ENCODE measurements at places on chromosomes 4 and X.

DNA sequence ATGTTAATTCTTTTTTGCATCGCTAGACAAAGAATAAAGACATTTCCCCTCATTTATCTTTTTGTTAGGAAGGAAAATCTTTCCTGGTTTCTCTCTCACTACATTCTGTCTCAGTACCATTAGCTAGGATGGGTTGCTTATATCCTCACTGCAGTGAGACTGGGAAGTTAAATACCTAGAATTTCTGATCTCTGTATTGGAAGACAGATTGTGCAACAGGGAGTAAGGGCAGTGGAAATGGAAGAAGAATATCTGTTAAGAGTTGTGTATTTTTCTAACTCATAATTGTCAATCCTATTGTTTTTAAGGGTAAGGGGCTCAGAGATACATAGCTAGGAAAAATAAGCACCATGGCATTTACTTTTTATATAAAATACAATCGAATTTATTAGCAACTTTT is 19.6 kb downstream of the PTPN13 start:
- no peaks in the 10 kb centered on the region for H3K36me3 ChIP-seq
- H3K4me3 ChIP-seq: no peak overlapping the region
- DNase-seq: no peak
- H3K4me1 ChIP-seq: no peaks in the 10 kb centered on the region
- H3K27me3 ChIP-seq: peaks cover 3% of the 10 kb centered on the region
- H3K27ac ChIP-seq: no peak overlapping the region

DNA sequence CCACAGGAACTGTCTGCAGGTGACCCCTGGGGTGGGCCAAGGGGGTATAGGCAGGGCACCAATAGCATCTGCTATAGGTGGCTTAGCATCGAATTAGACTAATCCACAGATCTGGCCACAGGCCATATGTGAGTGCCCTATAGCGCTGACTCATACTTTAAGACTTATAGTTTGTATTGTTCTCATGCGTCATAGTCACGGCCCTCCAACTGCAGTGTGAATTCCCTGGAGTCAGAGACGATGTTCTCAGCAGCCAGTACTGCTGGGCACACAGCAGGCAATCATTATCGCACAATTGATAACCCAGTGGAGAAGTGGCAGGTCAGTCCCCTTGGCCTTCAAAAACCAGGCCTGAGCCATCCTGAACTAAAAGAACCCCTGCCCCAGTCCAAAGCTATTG is 58.1 kb downstream of the ADGRG2 start:
- H3K4me1 ChIP-seq: no peaks in the 10 kb centered on the region
- no peaks in the 10 kb centered on the region for H3K27me3 ChIP-seq
- no peak overlapping the region for H3K27ac ChIP-seq
- no peak for DNase-seq

DNA sequence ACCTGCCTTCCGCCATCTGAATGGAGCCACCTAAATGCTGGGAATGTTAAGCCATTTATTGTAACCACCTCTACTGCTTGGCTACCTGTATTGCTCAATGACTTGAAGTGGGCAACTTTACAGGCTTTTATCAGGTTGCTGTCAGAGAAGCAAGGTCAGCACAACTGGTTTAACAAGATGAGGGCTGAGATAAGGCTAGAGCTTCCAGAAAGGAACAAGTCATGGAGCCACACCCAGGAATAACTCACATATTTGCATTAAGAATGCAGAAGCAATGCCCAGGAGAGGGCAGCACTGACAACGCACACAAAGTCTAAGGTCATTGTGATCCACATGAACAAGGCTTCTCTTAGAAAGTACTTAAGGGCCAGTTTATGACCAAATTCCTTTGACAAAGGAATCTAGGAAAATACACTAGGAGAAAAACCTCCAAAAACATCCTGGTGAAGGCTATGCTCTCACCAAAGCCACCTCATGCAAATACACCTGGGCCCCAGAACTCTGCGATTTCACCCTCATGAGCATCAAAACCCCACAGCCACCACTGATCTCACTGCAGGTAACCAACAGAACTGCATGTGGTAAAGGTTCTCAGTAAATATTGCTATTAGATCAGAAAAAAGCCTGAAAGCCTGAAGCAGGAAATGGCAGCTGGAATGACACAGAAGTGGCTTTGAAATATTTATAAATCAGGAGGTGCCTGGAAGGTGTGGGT is 15.0 kb upstream of the STS start:
- H3K4me1 ChIP-seq: peaks cover 19% of the 10 kb centered on the region
- H3K4me3 ChIP-seq: no peak overlapping the region
- peak; percentile 31 for DNase-seq
- no peaks in the 10 kb centered on the region for H3K27me3 ChIP-seq

GRCh38 chr4:73704314-73705055 is 35.9 kb upstream of the CXCL8 start:
- no peak overlapping the region for H3K27ac ChIP-seq
- H3K4me3 ChIP-seq: no peak overlapping the region
- no peaks in the 10 kb centered on the region for H3K4me1 ChIP-seq
- no peak for DNase-seq
- peaks cover 5% of the 10 kb centered on the region for H3K27me3 ChIP-seq
- H3K36me3 ChIP-seq: no peaks in the 10 kb centered on the region

DNA sequence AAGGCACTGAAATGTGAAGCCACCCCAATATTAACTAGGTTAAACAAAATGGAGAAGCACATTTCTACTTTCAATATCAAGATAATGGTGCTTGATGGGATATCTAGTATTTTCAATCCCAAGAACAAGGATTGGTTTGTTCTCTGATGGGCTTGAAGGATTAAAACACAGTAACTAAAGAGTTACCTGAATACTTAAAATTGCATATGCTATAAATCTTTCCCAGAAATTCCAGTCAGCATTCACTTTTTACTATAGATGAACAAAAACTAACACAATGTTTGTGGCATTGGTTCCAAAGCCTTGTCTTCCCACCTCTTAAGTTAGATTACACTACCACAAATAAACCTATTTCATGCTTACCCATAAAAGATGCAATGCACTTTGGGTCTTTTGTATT is 3.9 kb upstream of the PCDH10 start:
- H3K4me1 ChIP-seq: peaks cover 12% of the 10 kb centered on the region
- DNase-seq: no peak
- H3K36me3 ChIP-seq: peaks cover 1% of the 10 kb centered on the region
- peaks cover 43% of the 10 kb centered on the region for H3K27me3 ChIP-seq

GRCh38 chrX:115898382-115899001 is 272.1 kb upstream of the AGTR2 start:
- H3K27me3 ChIP-seq: no peaks in the 10 kb centered on the region
- no peaks in the 10 kb centered on the region for H3K4me1 ChIP-seq
- H3K27ac ChIP-seq: no peak overlapping the region

DNA sequence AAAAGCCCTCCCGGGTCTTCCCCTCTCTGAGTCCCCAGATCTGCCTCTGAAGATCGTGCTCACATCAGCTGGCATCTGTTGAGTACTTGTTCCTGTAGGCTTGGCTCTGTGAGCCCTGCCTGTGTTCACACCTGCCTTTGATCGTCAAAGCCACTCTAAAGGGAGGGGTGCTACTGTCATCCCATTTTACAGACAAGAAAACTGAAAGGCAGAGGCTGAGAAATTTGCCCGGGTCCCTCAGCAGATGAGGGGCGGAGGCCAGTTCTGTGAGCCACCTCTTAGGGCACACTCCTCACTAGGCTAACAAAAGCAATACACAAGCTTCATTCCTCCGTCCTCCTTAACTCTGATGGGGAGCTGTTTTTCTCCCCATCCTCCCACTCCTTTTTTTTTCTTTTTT is 655 bp downstream of the CYTL1 start:
- no peak overlapping the region for H3K27ac ChIP-seq
- H3K27me3 ChIP-seq: peaks cover 28% of the 10 kb centered on the region

- H3K4me1 ChIP-seq: no peaks in the 10 kb centered on the region
- no peak overlapping the region for H3K4me3 ChIP-seq
- peaks cover 10% of the 10 kb centered on the region for H3K27me3 ChIP-seq
- H3K27ac ChIP-seq: no peak overlapping the region
Observed at GRCh38 chrX:71941145-71941544, 30.5 kb downstream of the NHSL2 start.

DNA sequence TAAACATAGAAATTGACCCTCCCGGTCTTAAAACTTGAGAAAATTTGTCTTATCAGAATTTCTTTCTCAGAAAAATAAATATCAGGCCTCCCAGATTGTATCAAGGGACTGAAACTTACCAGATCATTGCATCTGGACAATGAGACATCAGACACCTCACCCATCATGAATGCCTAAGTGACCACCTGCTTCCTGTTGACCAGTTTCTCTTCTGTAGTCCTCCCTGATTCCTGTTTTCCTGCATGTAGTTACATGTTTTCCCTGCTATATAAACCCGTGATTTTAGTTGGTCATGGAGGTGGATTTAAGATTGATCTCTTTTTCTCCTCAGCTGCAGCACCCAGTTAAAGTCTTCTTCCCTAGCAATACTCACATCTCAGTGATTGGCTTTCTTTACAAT is 548.1 kb downstream of the PPP4R3C start:
- no peaks in the 10 kb centered on the region for H3K36me3 ChIP-seq
- no peaks in the 10 kb centered on the region for H3K27me3 ChIP-seq
- H3K27ac ChIP-seq: no peak overlapping the region
- H3K4me3 ChIP-seq: no peak overlapping the region

DNA sequence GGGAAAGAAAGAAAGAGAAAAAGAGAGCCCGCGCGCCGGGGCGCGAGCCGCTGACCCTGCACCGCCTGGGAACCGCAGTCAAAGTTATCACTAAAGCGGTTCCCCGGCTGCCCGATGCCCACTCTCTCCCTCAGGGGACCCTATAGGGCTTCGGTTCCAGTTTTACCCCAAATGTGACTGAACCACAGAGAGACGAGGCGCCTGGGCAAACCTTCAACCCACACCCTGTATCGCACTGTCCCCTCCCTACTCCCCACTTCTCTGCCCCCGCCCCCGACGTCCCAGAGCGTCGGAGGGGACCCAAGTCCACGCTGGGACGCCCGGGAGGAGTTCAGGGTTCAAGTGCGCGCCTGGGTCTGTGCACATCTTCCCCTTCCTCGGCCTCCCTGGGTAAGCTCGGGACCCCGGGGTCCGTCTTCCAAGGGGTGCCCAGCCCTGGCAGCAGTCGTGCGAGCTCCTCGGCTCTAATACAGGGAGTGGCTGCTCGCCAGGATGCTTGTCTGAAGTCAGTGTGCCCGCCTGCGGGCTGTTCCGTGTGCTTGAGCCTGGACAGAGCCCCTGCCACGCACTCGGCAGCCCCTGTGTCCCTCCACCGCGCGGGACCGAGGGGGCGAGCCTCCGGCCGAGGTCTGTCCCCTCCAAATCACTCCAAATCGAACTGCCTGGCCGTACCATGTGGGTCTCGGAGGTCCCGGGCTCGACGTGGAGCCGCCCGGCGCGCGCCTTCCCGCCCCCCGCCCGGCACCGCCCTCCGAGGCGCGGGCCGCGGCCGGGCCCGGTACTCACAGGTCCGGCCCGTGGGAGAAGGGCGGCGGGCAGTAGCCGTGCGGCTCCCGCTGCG is 960 bp downstream of the TRPC3 start:
- DNase-seq: peak; percentile 42
- H3K4me1 ChIP-seq: peaks cover 24% of the 10 kb centered on the region

- DNase-seq: no peak
- H3K36me3 ChIP-seq: no peaks in the 10 kb centered on the region
- H3K27me3 ChIP-seq: peaks cover 4% of the 10 kb centered on the region
- peaks cover 2% of the 10 kb centered on the region for H3K4me1 ChIP-seq
- H3K27ac ChIP-seq: no peak overlapping the region
Observed at GRCh38 chr4:128295255-128295654, 7.6 kb upstream of the PGRMC2 start.

DNA sequence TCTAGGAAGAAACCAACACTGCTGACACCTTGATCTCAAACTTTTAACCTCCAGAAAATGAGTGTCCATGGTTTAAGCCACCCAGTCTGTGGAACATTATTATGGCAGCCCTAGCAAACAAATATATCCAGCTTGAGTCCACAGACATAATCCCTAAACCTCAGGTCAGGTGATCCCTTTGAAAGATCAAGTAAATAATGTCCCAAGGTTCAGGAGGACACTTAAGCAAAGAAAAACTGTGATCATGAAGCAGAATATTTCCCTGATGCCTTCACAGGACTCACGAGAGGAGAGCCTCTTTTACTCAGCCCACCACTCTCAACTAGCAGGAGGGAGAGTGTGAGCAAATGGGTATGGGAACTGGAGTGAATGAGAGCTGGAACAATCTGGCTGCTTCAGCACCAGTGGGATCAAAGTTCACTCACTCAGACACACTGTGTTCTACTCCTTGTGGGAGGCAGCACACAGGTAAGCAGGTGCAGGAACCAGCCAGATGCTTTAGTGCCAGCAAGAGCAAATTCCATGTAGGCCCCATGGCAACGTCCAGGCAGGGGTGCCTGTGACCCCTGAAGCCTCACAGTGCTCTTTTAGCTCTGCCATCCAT is 608.4 kb downstream of the RAB28 start:
- H3K4me1 ChIP-seq: no peaks in the 10 kb centered on the region
- no peak overlapping the region for H3K4me3 ChIP-seq
- DNase-seq: no peak
- H3K27ac ChIP-seq: no peak overlapping the region
- no peaks in the 10 kb centered on the region for H3K27me3 ChIP-seq

- H3K36me3 ChIP-seq: peaks cover 85% of the 10 kb centered on the region
- H3K27ac ChIP-seq: no peak overlapping the region
- H3K27me3 ChIP-seq: no peaks in the 10 kb centered on the region
- H3K4me1 ChIP-seq: no peaks in the 10 kb centered on the region
Observed at GRCh38 chr4:528296-528695, 29.3 kb downstream of the PIGG start.

DNA sequence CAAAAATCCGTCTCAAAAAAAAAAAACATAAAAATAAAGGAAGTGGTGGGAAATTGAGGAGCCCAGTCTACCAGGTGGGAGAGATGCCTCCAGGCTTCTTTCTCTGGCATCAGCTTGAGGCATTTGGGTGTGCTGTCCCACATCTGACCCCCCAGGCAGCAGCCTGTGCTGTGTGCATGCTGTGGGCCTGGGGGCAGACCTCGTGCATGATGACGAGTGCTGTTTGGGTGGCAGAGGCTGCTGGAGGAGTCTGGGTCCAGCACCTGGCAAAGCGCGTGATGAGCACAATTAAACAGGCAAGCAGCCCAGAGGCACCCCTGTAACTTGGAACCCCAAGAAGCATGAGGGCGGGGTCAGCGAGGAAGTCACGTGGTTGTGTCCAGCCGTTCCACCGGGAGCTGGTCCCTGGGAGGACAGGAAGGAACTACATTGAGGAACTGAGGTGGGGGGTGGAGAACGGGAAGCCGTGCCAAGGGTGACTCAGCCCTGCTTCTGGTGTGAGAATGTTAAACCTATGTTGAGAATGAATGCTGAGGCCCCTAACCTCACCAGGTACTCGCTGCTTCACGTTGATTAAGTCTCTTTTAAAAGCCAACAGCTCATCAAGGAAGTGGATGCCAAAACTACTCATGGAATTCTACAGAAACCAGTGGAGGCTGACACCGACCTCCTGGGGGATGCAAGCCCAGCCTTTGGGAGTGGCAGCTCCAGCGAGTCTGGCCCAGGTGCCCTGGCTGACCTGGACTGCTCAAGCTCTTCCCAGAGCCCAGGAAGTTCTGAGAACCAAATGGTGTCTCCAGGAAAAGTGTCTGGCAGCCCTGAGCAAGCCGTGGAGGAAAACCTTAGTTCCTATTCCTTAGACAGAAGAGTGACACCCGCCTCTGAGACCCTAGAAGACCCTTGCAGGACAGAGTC is 6.1 kb downstream of the TACC3 start:
- H3K36me3 ChIP-seq: peaks cover 75% of the 10 kb centered on the region
- H3K4me3 ChIP-seq: no peak overlapping the region
- H3K4me1 ChIP-seq: peaks cover 61% of the 10 kb centered on the region
- DNase-seq: no peak
